B cell (primary cell): ENCODE measurements at places on chromosomes 16 and 17. TPM values are rescaled to one million over a fixed set of nuclear protein-coding genes. Genes with fewer than 3 reads are reported as not detected.

DNA sequence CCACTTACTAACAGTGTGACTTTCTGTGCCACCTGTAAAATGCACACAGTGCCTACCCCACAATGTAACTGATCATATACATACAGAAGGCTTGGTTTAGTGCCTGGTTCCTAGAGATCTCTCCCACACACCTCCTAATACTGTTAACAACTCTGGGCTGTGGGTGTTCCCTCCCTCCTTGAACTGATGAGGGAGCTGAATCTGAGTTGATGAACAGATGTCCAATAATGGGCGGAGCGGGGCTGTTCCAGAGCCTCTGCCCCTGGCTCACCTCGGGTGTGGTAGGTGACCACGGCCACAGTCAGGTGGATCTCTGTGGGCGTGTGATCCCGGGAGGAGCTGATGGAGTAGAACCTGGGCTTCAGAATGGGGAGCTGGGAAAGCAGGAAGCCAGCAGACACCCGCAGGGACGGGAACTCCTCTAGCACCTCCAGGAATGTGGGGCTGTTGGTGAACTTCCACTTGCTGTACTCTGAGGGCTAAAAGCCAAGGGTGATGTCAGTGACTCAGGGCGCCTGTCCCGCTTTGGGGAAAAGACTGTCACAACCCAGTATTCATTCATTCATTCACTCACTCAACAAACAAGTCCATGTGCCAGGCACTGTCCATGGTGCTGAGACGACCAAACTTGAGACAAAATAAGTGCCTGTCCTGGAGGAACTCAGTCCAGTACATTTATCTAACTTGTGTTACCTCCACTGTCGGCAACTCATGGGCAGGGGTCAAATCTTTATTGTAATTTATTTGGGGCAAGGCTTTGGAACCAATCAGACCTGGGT, 37.6 kb downstream of the NOS2 start:
- H3K4me1 ChIP-seq: no peaks in the 10 kb centered on the region
- H3K4me3 ChIP-seq: no peak overlapping the region
- DNase-seq: no peak
- no peak overlapping the region for H3K27ac ChIP-seq
- H3K36me3 ChIP-seq: no peaks in the 10 kb centered on the region
- H3K27me3 ChIP-seq: peaks cover 3% of the 10 kb centered on the region

DNA sequence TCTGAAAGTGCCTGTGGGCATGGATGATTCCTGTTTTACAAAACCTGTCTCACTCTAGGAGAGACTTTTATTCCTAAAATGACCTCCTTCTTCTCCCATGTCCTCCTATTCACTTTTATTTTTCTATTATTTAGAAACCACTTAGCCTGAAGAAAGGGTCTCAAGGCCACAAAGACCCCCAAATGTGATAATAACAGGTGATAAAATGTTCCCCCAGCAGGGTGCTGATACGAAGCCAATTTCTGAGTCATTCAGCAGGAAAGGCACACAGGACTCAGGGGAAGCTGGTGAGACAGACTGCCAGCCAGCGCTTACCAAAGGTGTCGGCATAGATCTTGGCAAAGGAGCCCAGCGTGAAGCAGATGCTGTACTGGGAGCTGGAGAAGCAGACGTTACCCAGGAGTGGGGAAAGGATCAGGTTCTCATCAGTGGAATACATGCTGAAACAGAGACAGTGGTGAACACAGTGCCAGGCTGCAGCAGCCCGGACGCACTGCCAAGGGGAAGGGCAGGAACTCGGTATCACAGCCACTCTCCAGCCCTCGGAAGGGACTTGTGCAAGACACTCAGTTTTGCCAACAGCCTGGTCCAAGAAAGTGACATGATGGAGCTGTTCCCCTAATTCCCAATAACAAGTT, 24.6 kb downstream of the HIGD1B start:
- H3K27me3 ChIP-seq: no peaks in the 10 kb centered on the region
- no peak for DNase-seq
- no peaks in the 10 kb centered on the region for H3K4me1 ChIP-seq
- no peak overlapping the region for H3K27ac ChIP-seq
- no peak overlapping the region for H3K4me3 ChIP-seq
- H3K36me3 ChIP-seq: peaks cover 13% of the 10 kb centered on the region

DNA sequence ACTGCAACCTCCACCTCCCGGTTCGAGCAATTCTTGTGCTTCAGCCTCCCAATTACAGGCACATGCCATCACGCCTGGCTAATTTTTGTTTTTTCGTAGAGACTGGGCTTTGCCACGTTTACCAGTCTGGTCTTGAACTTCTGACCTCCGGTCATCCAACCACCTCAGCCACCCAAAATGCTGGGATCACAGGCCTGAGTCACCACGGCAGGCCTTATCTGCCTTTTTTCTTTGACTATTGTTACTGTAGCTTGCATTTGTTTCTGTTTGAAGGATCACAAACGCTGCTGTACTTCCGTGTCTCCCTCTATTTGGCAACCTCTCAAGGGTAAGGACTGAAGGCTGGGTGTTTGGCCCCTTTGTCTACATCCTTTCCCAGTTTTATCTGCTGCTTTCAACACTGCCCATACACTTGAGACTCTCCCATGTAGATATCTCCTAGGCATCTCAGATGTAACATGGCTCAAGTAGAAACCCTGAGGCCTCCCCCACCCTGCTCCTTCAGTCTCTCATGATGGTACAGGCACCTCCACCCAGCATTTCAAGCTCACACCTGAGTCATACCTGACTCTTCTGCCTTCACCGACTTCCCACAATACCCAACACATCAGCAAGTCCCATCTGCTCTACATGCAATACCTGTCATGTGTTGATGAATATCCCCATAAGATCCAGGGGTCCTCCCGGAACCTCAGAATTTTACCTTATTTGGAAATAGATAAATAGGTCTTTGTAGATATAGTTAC, 219.0 kb downstream of the CPPED1 start:
- no peak overlapping the region for H3K4me3 ChIP-seq
- H3K27me3 ChIP-seq: peaks cover 2% of the 10 kb centered on the region
- no peaks in the 10 kb centered on the region for H3K4me1 ChIP-seq

DNA sequence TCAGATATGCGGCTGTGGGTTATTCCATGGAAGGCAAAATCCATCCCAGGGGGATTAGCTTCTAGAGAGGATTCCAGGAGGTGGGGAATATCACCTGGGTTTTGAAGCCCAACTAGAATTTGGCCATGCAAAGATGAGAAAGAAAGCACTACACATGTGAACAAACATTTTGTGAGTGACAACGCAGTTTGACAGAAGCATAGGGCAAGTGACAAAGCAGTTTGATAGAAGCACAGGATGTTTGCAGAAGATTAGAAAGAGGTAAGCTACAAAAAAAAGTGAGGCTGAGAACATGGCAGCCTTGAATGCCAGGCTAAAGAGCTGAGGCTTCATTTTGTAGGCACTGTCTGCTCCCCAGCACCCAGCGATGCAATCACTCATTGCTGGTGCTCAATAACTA, 12.3 kb upstream of the KRT38 start:
- no peak overlapping the region for H3K4me3 ChIP-seq
- DNase-seq: no peak
- H3K27me3 ChIP-seq: peaks cover 4% of the 10 kb centered on the region
- H3K36me3 ChIP-seq: no peaks in the 10 kb centered on the region
- H3K4me1 ChIP-seq: no peaks in the 10 kb centered on the region

DNA sequence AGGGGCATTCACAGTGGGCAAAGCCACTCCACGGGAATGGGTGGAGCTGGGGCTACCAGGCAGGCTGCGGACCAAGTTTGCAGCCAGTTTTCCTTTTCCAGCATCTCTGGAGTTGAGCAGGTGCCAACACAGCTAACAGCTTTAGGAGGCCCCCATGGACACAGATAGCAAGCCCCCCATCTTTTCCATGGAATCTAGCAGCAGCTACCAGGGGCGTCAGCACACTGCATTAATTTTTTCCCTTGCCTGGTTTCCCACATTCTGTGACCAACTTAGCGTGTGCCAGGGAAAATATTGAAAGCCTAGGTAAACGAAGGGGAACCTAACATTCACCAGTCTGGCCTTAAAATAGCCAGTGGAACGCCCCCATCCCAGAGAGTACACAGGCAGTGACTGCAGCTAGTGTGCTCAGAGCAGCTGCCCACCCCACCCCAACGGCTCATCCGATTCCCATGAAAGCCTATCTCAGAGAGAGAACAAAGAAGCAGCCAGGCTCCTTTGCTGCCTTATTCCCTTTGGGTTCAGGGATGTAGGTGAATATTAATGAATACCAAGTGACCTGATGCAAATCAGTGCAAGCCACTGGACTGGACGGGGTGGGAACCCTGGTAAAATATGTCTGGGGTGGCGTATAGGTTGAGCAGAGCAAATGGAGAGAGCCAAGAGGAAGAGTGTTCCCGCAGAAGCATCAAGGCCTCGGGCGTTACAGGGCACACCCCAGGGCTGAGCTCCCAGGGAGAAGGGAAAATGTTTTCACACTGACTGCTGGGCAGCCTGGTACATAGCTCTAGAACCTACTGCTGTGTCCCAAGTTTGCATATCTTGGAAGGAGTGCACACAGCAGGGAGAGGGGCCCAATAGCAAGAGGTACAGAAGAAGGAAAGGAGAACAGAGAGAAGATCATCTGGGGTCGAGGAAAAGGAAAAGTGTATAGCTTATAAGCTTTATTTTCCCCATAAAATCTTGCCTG, 73.9 kb upstream of the SOX9 start:
- no peak overlapping the region for H3K4me3 ChIP-seq
- H3K4me1 ChIP-seq: no peaks in the 10 kb centered on the region
- no peaks in the 10 kb centered on the region for H3K27me3 ChIP-seq
- no peaks in the 10 kb centered on the region for H3K36me3 ChIP-seq

DNA sequence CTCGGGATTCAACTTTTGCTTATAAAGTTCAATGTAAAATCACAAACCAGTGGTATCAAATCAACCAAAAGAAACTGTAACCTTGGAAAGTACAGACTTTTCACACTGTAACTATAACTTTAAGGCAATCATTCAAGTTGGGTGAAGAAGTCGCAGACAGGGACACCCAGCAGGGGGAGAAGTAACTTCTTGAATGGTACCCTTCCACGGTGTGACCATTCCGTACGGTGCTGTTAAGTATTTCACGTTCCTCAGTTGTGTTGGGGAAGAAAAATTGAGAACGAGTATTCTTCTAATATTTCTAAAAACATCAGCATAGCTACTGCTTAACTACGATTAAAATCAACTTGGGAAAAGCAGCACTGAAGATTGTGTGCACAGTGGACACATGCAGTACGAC, 55.8 kb downstream of the MYH10 start:
- no peaks in the 10 kb centered on the region for H3K27me3 ChIP-seq
- H3K27ac ChIP-seq: no peak overlapping the region
- H3K36me3 ChIP-seq: no peaks in the 10 kb centered on the region
- H3K4me1 ChIP-seq: no peaks in the 10 kb centered on the region
- no peak for DNase-seq

GRCh38 chr17:8013731-8014557, 11.5 kb downstream of the GUCY2D start:
- no peaks in the 10 kb centered on the region for H3K36me3 ChIP-seq
- no peak overlapping the region for H3K4me3 ChIP-seq
- no peaks in the 10 kb centered on the region for H3K27me3 ChIP-seq
- peaks cover 27% of the 10 kb centered on the region for H3K4me1 ChIP-seq

- DNase-seq: no peak
- H3K27me3 ChIP-seq: peaks cover 5% of the 10 kb centered on the region
- no peak overlapping the region for H3K4me3 ChIP-seq
- H3K4me1 ChIP-seq: no peaks in the 10 kb centered on the region
- no peaks in the 10 kb centered on the region for H3K36me3 ChIP-seq
- no peak overlapping the region for H3K27ac ChIP-seq
These were observed 42.0 kb upstream of the RPL38 start for GRCh38 chr17:74161503-74161875.

DNA sequence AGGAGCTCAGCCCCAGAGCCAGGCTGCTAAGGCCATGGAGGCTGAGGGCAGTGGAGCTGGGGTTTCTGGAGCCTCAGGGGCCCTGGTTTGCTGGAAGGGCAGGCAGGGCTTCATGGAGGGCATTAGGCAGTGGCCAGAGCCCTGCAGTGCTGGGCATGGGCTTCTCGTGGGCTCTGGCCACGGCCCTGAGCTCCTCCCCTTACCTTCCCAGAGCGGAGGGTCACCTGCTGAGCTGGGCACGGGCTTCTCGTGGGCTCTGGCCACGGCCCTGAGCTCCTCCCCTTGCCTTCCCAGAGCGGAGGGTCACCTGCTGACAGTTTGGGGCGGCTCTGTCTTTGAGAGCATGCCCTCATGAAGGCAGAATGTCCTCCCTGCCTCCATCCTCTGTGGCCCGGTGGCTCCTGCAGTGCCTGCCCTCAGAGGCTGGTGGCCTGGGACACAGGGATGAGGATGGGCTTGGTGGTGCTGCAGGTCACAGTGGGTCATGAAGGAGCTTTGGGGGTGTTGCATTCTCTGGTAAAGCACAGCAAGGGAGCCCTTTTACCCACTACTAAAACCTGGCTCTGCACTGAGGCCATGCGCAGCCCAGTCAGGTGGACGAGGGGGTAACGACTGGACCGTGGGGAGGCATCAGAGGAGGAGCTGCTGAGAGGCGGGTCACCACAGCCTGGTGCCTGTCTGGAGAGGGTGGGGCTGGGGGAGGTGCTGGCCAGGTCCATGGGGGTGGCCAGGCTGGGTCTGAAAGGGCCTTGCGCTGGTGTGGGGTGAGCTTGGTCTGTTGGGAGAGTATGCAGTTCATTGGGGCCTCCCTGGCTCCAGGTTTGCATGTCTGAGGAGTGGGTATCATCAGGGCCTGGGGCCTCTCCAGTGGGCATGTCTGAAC, 2.9 kb upstream of the RNPS1 start:
- no peak overlapping the region for H3K4me3 ChIP-seq
- H3K27me3 ChIP-seq: no peaks in the 10 kb centered on the region
- no peak for DNase-seq
- H3K36me3 ChIP-seq: peaks cover 2% of the 10 kb centered on the region

DNA sequence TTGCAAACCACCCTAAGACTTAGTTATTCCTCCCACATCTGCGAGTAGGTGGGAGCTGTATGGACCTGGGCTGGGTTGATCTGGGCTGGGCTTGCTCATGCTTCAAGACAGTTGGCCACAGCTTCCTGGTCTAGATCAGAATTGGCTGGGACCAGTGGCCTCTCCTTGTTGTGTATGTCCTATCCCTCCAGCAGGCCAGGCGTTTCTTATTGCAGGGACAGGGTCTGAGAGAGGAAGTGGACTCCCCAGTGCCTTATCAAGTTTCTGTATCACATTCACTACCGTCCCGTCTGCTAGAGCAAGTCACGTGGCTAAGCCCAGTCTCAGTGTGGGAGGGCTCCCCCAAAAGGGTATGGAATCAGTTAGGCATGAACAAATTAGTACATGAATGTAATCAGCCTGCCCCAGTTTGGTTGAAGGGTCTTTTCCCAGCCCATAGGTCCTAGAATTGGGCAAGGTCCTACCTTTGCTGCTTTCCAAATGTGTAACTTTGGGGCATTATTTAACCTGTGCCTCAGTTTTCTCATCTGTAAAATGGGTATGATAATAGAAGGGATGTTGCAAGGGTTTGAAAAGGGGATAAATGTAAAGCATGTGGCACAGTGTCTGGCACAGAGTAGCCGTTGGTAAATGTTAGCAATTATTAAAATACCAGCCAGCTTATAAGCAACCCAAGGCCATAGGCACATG, 36.0 kb downstream of the NKD1 start:
- H3K36me3 ChIP-seq: no peaks in the 10 kb centered on the region
- no peak overlapping the region for H3K27ac ChIP-seq
- H3K4me3 ChIP-seq: no peak overlapping the region
- peaks cover 8% of the 10 kb centered on the region for H3K4me1 ChIP-seq

GPR139 gene
- not detected in 2 replicates for total RNA-seq

SLC5A10 gene
- not detected in 2 replicates for total RNA-seq

TNFRSF17 gene
- 4.6 and 6.3 TPM in 2 replicates for total RNA-seq

TLCD1 gene
- total RNA-seq: 3.1 and 3.4 TPM in 2 replicates
